Caco-2 (cell line): ENCODE measurements at places on chromosomes 2 and 18.

DNA sequence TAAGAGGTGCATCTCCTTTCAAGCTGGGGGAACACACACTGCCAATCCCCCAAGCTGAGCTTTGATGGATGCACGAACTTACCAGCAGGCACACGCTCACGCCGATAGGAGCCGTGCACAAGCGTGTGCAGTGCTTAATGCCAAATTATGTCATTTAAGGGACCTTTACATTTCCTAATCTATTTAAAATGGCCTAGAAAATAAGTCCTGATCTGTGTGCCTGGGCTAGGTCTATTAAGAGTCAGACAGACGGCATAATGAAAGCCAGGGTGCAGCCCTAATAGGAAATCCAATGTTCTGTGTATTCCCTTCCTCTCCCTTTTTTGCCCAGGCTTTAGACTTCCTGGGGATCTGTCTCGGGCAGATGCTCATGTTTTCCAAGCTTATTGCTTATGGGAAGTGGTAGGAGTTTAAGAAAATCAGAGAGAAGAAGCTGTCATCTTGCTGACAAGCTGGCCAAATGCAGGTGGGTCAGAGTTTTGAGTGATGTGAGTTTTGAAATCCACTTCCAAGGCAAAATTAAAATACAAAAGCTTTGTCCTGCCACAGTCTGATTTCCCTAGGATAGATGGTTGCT, 142.6 kb downstream of the MYT1L start:
- no peak overlapping the region for H3K27ac ChIP-seq
- no peaks in the 10 kb centered on the region for H3K27me3 ChIP-seq
- DNase-seq, result no peak
- no peaks in the 10 kb centered on the region for H3K4me1 ChIP-seq

- H3K4me1 ChIP-seq, result peaks cover 6% of the 10 kb centered on the region; the same call in 1 of the 2 replicates
- H3K27me3 ChIP-seq, result no peaks in the 10 kb centered on the region
- DNase-seq, result peak; percentile 13
- no peak overlapping the region for H3K4me3 ChIP-seq
- H3K36me3 ChIP-seq, result no peaks in the 10 kb centered on the region
- H3K27ac ChIP-seq, result no peak overlapping the region
These were observed 389.6 kb downstream of the ADCYAP1 start for GRCh38 chr18:1294229-1294628.

DNA sequence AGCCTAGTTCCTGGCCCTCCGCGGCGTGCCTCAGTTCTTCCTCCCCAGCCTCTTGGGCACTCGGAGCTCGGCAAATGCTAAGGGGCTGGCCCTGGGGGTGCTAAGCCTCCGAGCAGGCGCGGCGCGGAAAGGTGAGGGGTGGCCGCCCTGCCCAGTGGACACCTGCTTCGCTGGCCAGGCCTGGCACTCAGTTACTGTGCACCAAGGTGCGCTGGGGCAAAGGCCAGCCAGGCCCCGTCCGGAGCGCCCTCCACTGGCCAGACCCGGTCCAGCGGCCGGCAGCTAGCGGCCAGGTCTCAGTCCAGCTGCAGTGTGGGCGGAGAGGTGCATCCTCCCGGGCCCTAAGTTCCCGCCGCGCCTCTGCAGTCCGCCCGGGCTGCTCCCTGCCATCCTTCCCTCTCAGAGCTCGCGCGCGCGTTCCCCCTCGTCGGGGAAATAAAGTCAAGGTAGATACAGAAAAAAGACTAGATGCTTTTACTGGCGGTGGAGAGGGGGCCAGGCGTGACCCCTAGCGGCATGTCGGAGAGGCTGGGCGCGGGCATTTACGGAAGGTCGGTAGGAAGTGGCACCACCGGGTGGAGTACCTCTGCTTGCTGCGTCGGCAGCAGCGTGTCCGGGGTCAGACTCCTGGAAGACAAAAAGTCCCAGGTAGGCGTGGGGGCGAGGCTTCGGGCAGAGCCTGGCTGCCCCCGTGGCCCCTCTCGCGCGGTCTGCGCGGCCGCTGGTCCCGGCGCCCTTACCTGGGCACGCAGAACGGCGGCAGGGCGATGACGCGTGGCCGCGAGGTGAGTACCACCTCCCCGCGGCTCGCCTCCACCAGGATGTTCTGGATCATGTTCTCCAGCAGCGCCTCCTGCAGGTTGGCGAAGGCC, 9.4 kb upstream of the CRYBA2 start:
- H3K27me3 ChIP-seq, result no peaks in the 10 kb centered on the region
- DNase-seq, result no peak
- peak overlapping the region; percentile 67 for H3K4me3 ChIP-seq

GRCh38 chr2:127576433-127577207, 41.1 kb downstream of the MYO7B start:
- H3K27ac ChIP-seq, result no peak overlapping the region
- DNase-seq, result peak; percentile 26
- no peaks in the 10 kb centered on the region for H3K27me3 ChIP-seq
- no peaks in the 10 kb centered on the region for H3K36me3 ChIP-seq

GRCh38 chr2:56040834-56041233, 117.3 kb upstream of the EFEMP1 start:
- H3K4me1 ChIP-seq, result no peaks in the 10 kb centered on the region
- no peaks in the 10 kb centered on the region for H3K27me3 ChIP-seq
- DNase-seq, result no peak
- no peak overlapping the region for H3K4me3 ChIP-seq
- H3K36me3 ChIP-seq, result no peaks in the 10 kb centered on the region

- H3K4me1 ChIP-seq, result no peaks in the 10 kb centered on the region
- H3K4me3 ChIP-seq, result no peak overlapping the region
- H3K36me3 ChIP-seq, result no peaks in the 10 kb centered on the region
- H3K27ac ChIP-seq, result no peak overlapping the region
- H3K27me3 ChIP-seq, result no peaks in the 10 kb centered on the region
- DNase-seq, result no peak
These were observed 470.2 kb downstream of the TXNL1 start for GRCh38 chr18:56168049-56168781.

- no peaks in the 10 kb centered on the region for H3K36me3 ChIP-seq
- H3K27ac ChIP-seq, result no peak overlapping the region
- no peaks in the 10 kb centered on the region for H3K4me1 ChIP-seq
- H3K27me3 ChIP-seq, result no peaks in the 10 kb centered on the region
- no peak for DNase-seq
These were observed 16.0 kb upstream of the ZNF532 start for GRCh38 chr18:58848685-58849084.

GRCh38 chr2:82803307-82803706, 1655.8 kb downstream of the SUCLG1 start:
- no peak overlapping the region for H3K27ac ChIP-seq
- H3K4me3 ChIP-seq, result no peak overlapping the region
- DNase-seq, result peak; percentile 7
- no peaks in the 10 kb centered on the region for H3K4me1 ChIP-seq
